ENCODE measurements at places on chromosomes 12 and 14.

DNA sequence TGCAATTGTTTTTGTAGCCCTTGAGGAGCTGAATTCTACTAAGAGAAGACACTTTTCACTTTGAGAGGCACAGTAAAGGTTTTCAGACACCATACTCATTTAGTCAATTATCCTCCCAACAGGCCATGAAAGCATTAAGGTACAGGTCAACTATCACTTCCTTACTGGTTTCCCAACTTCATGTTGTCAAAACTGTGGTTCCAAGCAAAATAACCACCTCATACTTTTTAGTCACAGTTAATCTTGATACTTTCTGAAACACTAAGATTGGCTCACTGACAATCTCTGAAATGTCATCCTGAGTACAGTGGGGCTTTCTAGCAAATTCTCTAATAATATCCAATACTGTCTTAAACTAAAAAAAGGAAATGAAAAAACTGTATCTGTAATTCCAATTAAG lies 71.7 kb downstream of the SLC2A13 start:
- no peak for DNase-seq

DNA sequence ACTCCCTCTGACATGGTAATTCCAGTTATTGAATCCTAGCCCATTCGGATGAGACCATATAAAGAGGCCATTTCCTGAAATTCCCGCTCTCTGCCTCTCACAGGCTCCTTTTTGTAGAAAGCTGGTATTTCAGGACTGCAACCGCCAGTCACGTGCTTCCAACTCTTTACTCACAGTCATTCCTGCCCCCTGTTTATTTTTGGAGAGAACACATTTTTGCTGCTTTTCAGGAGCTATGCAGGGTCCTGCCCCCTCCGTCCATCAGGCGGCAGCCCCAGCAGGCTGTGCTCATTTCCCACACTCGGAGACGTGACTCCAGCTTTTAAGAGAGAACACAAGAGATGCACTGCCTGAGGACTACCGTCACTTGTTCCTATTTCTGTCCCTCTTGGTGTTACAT lies 26.8 kb downstream of the IFT43 start:
- no peak for DNase-seq

GRCh38 chr14:35879654-35880249 lies 53.6 kb downstream of the BRMS1L start:
- no peak for DNase-seq

- DNase-seq = no peak
Observed at GRCh38 chr12:16155938-16156337, 121.5 kb downstream of the SLC15A5 start.

DNA sequence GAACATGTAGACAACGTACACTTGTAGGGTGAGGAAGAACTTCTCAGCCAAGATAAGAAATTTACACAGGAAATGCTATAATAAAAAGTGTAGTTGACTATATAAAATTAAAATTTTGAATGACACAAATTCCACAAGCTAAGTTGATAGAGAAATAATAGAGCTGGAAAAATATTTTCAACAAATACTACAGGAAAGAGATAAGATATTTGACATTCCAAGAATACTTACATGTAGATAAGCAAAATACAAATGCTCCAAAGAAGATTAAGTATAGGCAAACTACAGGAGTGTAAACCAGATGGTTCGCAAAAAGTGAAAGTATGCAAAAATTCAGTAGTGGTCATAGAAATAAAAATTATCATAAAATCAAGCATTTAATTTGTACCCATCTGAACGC lies 49.2 kb upstream of the ANP32D start:
- no peak for DNase-seq

GRCh38 chr12:40993158-40993557 lies 195.0 kb upstream of the PDZRN4 start:
- no peak for DNase-seq

GRCh38 chr12:61514016-61514415 lies 746.2 kb upstream of the USP15 start:
- no peak for DNase-seq

- DNase-seq = no peak
Observed at GRCh38 chr14:101844219-101844618, 82.7 kb downstream of the PPP2R5C start.

- no peak for DNase-seq
Observed at GRCh38 chr12:125203145-125203765, 138.0 kb downstream of the AACS start.

DNA sequence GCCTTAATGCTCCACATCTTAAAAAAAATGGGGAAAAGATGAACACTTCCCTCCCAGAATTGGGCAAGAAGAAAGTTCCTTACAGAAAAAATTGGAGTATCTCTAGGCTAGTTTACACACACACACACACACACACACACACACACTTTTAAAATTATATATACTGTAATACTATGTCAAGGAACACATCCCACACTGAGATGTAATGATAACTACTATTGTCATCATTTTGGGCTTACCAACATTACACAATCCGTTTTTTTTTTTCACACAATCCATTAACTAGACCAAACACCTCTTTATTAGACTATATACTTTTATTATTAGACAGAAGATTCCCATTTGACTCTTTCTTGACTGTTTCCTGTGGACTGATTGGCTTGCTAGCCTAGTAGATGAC lies 2.5 kb downstream of the LTBR start:
- DNase-seq = no peak

DNA sequence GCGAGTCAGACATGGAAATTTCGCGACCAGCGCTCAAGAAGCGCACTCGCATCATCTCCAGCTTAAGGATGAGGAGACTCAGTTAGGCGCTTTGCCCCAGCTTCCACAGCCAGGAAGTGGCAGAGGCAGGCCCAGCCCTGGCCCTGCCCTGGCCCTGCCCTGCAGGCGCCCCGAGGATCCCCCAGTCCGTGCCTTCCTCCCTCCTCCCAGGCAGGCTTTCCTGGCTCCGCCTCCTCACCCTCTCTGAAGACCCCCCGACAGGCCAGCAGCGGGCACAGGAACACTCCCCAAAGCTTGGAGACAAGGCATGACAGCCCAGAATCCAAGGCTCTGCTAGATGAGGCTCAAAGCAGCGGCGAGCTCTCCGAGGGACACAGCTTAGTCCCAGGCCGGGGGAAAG lies 25.1 kb downstream of the UBR7 start:
- no peak for DNase-seq

GRCh38 chr14:72739446-72740405 lies 154.2 kb downstream of the DPF3 start:
- DNase-seq = no peak

- no peak for DNase-seq
Observed at GRCh38 chr14:77043984-77044485, 15.5 kb upstream of the IRF2BPL start.

DNA sequence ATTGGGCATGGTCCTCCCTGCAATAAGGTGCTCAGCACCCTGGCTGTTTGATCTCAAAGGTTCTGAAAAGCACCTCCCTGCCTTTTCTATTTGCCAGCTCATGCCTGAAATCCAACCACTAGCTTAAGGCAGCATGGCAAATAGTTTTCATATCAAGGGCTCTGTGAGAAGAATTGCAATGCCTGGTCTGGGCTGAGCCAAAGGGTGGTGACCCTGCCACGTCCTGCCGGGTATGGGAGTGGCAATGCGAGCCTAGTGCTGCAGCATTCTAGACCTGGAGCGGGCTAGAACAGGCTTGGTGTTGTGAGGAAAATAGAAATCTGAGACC lies 2.3 kb upstream of the SCNN1A start:
- DNase-seq = no peak

- no peak for DNase-seq
Observed at GRCh38 chr12:31323391-31324115, 2.4 kb downstream of the SINHCAF start.

Data from activated CD8-positive, alpha-beta memory T cell treated with anti-CD3 and anti-CD28 coated beads for 1 hour (primary cell).